ENCODE measurements at places on chromosomes 1 and 21. TPM values are rescaled to one million over a fixed set of nuclear protein-coding genes. Genes with fewer than 3 reads are reported as not detected.

ARMH1 gene
- 1.2 TPM for total RNA-seq

HOOK1 gene
- total RNA-seq: 7.6 TPM

C1orf50 gene
- total RNA-seq: 5.1 TPM

TRMT1L gene
- 23.9 TPM for total RNA-seq

SPATA1 gene
- 2.2 TPM for total RNA-seq

KRTAP10-5 gene
- not detected for total RNA-seq

OR2L5 gene
- not detected for total RNA-seq

ERICH3 gene
- not detected for total RNA-seq

EFNA4 gene
- total RNA-seq: 2.5 TPM

PDE9A gene
- 3.0 TPM for total RNA-seq

PLEKHA6 gene
- total RNA-seq: 14.1 TPM

PALMD gene
- 104 TPM for total RNA-seq

HJV gene
- 96.1 TPM for total RNA-seq

IL10 gene
- total RNA-seq: 5.1 TPM

GPR52 gene
- total RNA-seq: 2.2 TPM

NEK2 gene
- 0.68 TPM for total RNA-seq

TSPAN2 gene
- 15.1 TPM for total RNA-seq

CLDN17 gene
- not detected for total RNA-seq

ZNF683 gene
- total RNA-seq: not detected

LRRC8D gene
- 13.6 TPM for total RNA-seq

DMRTA2 gene
- not detected for total RNA-seq

FAM131C gene
- total RNA-seq: 3.2 TPM

KCNK2 gene
- total RNA-seq: 0.32 TPM

KRTAP13-2 gene
- total RNA-seq: not detected

DIRAS3 gene
- total RNA-seq: 1.4 TPM

PCNX2 gene
- 4.2 TPM for total RNA-seq

LCE1A gene
- total RNA-seq: not detected

SLC25A34 gene
- 7.3 TPM for total RNA-seq

APOBEC4 gene
- total RNA-seq: not detected

ETV3L gene
- total RNA-seq: not detected

WDR26 gene
- total RNA-seq: 67.4 TPM

FCGR2B gene
- 14.2 TPM for total RNA-seq

SH2D1B gene
- total RNA-seq: 0.13 TPM

TCHH gene
- total RNA-seq: 0.03 TPM

HMGCS2 gene
- total RNA-seq: 20.2 TPM

EPHA8 gene
- total RNA-seq: not detected

SPRR2F gene
- not detected for total RNA-seq

PROK1 gene
- total RNA-seq: 0.18 TPM

S100A12 gene
- 5.2 TPM for total RNA-seq

RGS7 gene
- not detected for total RNA-seq

TCHHL1 gene
- total RNA-seq: not detected

SPTA1 gene
- 0.03 TPM for total RNA-seq
